ENCODE measurements at places on chromosomes 11 and 22.

DNA sequence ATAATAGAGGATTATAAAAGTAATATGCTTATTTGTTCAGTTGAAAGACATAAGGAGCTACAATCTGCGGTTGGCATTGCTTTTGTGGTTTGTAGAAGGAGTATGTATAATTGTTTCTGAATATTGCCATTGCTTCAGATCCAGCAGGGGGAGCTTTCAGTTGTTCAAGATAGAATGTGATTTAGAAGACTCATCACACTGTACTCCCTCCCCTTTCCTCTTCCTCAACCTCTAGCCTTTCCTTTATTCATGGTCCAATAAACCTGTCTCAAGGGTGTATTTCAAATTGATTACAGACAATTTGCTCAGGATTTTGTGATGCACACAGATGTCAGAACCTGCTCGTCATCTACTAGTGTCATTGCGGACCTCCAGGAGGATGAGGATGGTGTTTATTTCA, 9.8 kb downstream of the PRMT3 start:
- H3K4me1 ChIP-seq = no peaks in the 10 kb centered on the region
- peaks cover 22% of the 10 kb centered on the region for H3K36me3 ChIP-seq

DNA sequence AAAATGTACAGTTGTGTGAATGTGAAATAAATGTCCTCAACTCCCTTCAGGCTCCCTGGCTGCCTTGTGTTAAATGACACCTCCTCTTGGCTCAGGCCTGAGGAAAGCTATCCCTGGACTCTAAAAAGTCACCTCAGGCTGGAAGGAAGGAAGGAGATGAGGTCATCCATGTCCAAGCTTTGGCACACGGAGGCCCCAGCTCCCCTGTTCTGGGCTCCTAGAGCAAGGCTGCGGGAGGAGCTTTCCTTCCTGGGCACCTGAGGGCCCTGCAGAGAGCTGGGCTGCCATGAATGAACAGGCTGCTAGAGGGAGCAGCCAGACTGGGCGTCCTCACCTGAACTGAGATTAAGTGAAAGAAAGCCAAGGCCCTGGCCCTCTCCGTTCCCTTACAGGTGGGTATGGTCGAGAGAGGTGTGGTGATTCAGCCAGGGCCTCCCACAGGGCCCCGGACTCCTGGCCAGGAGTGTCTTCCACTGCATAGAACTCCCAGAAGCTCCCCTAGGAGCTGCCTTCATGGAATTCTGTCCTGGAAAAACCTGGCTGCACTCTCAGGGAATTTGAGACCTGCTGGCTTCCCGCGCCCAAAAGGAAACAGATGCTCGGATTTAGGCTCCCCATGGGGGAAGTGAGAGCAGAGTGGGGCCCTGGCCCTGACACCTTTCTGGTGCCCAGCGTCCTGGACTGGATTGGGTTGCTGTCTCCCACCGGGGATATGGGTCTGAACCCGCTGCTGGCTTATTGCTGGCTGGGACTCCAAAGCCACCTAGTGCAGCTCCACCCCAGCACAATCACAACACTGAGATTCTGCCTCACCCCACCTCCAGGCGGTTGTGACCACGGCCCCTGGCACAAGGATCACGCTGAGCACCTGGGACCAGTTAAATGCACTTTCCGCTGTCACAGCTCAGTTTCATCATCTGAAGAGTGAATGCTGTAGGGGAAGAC, 22.2 kb downstream of the MYBPC3 start:
- no peaks in the 10 kb centered on the region for H3K27me3 ChIP-seq
- no peaks in the 10 kb centered on the region for H3K4me1 ChIP-seq
- H3K27ac ChIP-seq = no peak overlapping the region
- peaks cover 10% of the 10 kb centered on the region for H3K36me3 ChIP-seq
- DNase-seq = no peak

GRCh38 chr22:22959147-22959827, 71.7 kb downstream of the IGLL5 start:
- H3K27me3 ChIP-seq = peaks cover 7% of the 10 kb centered on the region
- no peaks in the 10 kb centered on the region for H3K36me3 ChIP-seq
- no peaks in the 10 kb centered on the region for H3K4me1 ChIP-seq
- H3K4me3 ChIP-seq = no peak overlapping the region

DNA sequence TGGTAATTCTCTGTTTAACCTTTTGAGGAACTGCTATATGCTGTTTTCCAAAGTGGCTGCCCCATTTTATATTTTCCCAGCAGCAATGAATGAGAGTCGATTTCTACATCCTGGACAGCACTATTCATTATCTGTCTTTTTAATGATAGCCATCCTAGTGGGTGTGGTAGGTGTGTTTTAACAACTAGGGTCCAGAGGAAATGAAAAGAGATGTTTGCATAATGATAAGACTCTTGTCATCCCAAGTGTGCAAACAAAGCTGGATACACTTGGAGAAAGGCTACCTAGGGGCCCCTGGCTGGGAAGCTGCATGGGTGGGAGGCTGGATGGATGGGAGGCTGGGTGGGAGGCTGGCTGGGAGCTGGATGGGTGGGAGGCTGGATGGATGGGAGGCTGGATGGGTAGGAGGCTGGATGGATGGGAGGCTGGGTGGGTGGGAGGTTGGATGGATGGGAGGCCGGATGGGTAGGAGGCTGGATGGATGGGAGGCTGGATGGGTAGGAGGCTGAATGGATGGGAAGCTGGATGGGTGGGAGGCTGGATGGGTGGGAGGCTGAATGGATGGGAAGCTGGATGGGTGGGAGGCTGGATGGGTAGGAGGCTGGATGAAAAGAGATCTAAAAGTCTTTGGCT, 158.0 kb downstream of the DSCAML1 start:
- no peak overlapping the region for H3K27ac ChIP-seq
- H3K4me3 ChIP-seq = no peak overlapping the region
- H3K27me3 ChIP-seq = peaks cover 98% of the 10 kb centered on the region
- DNase-seq = no peak
- no peaks in the 10 kb centered on the region for H3K4me1 ChIP-seq

DNA sequence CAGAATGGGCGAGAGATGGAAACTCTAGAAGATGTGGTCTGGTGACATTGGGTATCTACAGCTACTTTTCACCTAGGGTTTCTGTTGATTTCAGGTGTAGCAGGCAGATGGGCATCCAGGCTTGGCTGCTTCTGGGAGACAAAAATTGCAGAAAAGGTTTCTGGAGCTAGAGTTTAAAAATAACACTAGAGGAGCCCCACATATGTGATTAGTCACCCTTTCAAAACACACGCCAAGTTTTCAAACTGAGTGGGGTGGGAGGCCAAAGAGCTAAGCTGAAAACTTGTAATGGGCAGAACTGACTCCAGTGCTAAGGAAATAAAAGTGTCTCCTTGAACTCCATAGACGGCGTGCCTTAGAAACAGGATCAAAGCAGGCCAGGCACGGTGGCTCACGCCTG, 80.8 kb downstream of the GRK3 start:
- H3K4me3 ChIP-seq = no peak overlapping the region
- no peaks in the 10 kb centered on the region for H3K4me1 ChIP-seq
- H3K27me3 ChIP-seq = peaks cover 8% of the 10 kb centered on the region
- H3K36me3 ChIP-seq = no peaks in the 10 kb centered on the region
- H3K27ac ChIP-seq = no peak overlapping the region

DNA sequence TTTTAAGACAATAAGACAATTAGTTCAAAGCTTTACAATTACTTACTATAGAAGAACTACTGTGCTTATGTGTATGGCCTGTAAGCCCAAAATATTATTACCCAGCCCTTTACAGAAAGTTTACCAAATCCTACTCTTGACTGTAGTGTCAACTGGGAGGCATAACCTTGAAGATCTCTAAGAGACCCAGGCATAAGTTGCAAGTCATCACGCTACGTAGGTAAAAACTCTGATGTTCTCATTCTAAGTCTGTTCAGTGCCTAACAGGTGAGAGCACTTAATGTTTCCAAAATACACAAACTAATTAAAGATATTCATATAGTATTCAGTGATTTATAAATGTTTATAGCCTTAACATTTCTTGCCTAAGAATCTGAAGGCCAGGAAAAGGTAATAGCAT, 12.9 kb downstream of the SESN3 start:
- no peaks in the 10 kb centered on the region for H3K27me3 ChIP-seq
- no peaks in the 10 kb centered on the region for H3K4me1 ChIP-seq
- no peaks in the 10 kb centered on the region for H3K36me3 ChIP-seq
- no peak overlapping the region for H3K27ac ChIP-seq
- no peak overlapping the region for H3K4me3 ChIP-seq
- DNase-seq = no peak

- no peak overlapping the region for H3K4me3 ChIP-seq
- H3K27ac ChIP-seq = no peak overlapping the region
- DNase-seq = no peak
- H3K4me1 ChIP-seq = no peaks in the 10 kb centered on the region
- no peaks in the 10 kb centered on the region for H3K36me3 ChIP-seq
These were observed 130.7 kb downstream of the SOX6 start for GRCh38 chr11:16225623-16226022.

Measured in PC-9 (cell line).